ENCODE measurements at places on chromosomes 4 and X.

- no peak for DNase-seq
These were observed 59.8 kb upstream of the ACSL1 start for GRCh38 chr4:184885602-184886001.

- DNase-seq = no peak
These were observed 151.5 kb downstream of the VEGFC start for GRCh38 chr4:176641237-176641636.

- DNase-seq = no peak
These were observed 248.2 kb downstream of the EPHA5 start for GRCh38 chr4:65422109-65422508.

DNA sequence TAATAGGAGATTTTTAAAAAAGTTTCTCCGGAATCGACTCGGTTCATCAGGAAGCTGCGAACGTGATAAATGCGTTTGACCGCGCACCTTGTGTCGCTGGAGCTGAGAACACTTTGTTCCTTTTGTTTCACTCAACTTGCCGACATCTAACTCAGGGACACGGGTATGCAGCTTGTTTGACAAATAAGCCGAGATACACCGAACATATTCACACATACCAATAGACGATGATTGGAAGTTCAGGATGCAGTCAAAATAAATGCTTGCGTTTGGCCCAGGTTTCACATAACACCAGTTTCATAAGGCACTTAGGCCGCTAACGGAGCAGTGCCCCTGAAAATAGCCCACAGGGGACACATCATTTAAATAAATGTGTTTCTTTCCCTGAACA, 932 bp upstream of the SHISA3 start:
- DNase-seq = no peak

- DNase-seq = no peak
These were observed 409.5 kb upstream of the ADGRL3 start for GRCh38 chr4:60790608-60791007.

GRCh38 chrX:154541896-154542722, 4.5 kb downstream of the G6PD start:
- DNase-seq = no peak

DNA sequence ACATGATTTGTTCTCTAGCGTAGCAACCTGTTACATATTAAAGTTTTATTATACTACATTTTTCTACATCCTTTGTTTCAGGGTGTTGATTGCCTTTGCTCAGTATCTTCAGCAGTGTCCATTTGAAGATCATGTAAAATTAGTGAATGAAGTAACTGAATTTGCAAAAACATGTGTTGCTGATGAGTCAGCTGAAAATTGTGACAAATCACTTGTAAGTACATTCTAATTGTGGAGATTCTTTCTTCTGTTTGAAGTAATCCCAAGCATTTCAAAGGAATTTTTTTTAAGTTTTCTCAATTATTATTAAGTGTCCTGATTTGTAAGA, 2.4 kb downstream of the ALB start:
- no peak for DNase-seq

GRCh38 chrX:133923113-133923512, 62.3 kb downstream of the GPC3 start:
- DNase-seq = no peak

- no peak for DNase-seq
These were observed 125.5 kb upstream of the MBNL3 start for GRCh38 chrX:132614297-132614696.

DNA sequence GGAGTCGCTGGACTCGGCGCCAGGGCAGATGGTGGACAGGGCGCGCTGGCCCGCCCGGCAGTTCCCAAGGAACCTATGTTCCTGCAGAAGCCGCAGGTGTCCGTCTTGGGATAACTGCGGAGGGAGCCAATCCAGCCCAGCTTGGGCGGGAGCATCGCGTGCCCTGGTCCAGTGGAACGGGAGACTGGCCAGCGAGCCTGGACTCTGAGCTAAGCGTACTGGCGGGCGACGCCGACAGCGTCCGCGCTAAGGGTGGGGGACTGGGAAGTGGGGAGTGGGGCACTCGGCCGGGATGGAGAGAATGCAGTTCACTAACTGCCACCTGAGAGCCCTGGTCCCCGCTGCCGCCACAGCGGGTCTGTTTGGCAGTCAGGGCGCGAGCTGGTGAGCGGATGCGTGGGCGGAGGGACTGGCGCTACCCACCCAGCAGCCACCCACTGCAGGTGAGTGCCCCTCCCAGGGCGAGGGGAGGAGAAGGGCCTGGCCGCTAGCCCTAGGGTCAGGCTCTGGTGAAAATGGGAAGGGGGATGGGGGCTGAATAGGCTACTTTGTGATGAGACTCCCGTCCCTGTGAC, 1.3 kb upstream of the MAMLD1 start:
- no peak for DNase-seq

DNA sequence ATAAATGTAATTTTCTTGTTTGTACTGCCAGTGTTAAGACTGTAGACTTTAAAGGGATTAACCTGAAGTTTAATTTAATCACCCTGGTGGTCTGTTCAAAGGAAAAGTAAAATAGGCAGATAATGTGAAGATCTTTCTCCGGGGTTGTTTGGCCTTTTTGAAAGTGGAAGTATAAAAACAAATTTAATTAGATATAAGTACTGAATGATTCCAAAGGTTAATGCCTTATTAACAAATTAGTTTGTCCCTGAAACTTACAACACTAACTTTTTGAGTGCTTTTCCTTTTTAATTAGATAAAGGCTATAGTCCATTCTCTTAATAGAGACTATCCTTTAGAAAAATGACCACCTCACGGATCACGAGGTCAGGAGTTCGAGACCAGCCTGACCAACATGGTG, 10.4 kb upstream of the PGAM4 start:
- DNase-seq = no peak

DNA sequence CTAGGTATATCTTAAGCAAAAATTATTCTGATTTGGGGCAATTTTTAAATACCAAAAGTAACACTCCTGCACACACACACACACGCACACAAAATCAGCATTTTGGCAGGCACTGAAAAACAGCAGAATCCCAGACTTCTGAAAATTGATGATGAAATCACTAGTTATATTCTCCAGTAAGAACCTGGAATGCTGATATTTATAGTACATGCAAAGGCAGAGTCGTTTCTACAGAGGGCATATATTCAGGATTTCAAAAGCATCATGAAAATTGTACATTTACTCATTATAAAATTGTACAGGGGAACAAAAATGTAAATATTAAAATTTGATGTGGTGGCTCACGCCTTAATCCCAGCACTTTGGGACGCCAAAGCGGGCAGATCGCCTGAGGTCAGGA, 352.5 kb upstream of the PITX2 start:
- no peak for DNase-seq

- DNase-seq = no peak
These were observed 7.0 kb downstream of the TRAPPC11 start for GRCh38 chr4:183666088-183666487.

All from dorsolateral prefrontal cortex (tissue), 122 donors.